ENCODE measurements at places on chromosomes 2 and 18.

DNA sequence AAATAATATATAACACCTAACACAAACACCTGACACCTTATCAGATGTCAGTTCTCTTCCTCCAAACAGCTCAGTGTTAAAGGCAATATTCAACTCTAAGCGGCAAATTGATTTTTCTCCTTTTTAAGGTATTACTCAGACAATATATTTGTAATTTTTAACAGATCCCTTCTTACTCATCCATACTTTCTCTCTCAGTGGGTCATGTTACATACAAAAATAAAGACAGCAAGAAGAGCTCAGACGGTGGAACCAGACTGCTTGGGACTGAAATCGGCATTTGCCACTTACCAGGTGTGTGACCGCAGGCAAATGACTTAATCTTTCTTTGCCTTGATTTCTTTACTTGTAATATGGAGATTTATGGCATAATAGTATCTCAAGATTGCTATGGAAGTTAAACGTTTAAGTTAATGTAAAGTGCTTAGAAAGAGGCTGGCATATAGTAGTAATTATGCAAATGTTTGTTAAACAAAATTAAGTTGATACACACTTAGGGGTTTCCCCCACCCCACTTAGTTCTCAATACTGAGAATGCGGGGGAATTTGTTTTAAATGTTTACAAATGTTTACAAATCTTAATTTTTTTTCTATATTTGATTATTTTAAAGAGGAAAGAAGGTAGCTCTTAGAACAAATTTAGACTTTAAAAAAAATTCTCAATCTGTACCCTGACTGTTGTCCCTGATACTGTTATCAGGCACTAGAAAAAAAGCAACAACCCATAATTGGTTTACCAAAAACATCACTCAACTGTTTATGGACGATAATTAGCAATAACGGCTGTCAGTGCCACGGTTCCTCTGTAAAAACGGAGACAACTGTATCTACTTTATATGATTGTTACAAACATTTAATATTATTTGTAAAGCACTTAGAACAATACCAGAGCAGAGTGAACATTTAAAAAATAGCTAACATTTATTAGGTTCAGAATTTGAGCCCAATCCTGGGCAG lies 25.6 kb downstream of the MAP3K2 start:
- DNase-seq: no peak

- DNase-seq: no peak
These were observed 3.9 kb downstream of the NEB start for GRCh38 chr2:151730262-151730975.

GRCh38 chr2:120904379-120904778 lies 168.7 kb downstream of the GLI2 start:
- DNase-seq: no peak

GRCh38 chr2:63300835-63301234 lies 250.2 kb downstream of the OTX1 start:
- no peak for DNase-seq

- no peak for DNase-seq
These were observed 7.0 kb upstream of the SP9 start for GRCh38 chr2:174327841-174328113.

GRCh38 chr2:224393157-224393872 lies 8.6 kb downstream of the FAM124B start:
- DNase-seq: no peak

DNA sequence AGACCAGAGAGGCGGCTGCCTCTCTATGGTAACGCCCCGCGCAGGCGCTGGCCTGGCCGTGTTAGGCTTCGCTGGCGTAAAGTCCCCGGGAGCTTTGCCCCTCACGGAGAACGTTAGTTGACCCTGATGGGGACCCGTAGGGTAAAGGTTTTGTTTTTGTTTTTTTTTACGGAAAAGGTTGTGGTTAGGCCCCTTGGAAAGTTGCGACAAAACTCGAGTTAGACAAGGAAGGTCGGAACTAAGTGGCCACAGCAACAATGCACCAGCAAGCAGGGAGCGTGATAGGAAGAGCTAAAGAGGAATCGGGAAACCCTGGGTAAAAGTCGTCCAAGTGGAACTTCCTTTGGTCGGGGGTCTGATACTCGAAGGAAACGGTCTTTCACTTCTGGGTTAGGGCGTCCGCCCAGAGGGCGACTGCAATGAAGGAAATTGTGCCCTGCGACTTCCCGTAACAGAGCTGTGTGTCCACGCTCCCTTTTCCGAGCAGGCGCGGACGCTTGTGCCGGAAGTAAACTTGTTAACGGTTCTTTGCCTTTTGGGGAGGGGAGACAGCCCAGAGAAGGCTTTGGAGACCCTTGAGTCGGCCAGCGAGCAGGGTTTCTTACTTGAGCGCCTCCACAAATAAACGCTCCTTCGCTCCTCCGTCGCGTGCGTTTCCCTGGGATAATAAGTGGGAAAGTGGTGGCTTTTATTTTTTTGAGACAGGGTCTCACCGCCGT lies 493 bp upstream of the CLASP1 start:
- DNase-seq: peak; percentile 99
